ENCODE measurements at places on chromosomes 13 and 19. TPM values are rescaled to one million over a fixed set of nuclear protein-coding genes. Genes with fewer than 3 reads are reported as not detected.
A peak's percentile ranks its signal among the peaks of the same experiment; 100 is the strongest.

- DNase-seq, result peak; percentile 70
Measured at GRCh38 chr19:40598121-40598917, 2.9 kb upstream of the LTBP4 start.

DNA sequence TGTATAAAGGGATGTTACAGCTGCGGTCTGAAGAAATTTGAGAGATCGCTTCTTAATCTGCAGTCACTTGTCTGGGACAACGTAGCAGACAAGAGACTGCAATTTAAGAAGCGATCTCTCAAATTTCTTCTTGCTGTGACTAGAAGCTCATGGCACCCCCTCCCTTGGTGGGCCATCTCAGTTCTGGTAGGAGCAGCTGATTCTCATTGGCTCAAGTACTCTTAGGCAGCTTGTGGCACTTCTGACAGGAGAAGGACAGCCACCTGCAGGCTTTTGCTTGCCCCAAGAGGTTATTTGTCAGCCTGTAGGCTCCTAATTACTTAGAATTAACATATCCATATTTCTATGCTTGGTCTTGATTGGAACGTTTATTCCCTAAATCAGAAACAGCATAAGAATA, 503.0 kb downstream of the DCT start:
- no peak for DNase-seq

- DNase-seq, result no peak
Measured at GRCh38 chr19:31715249-31715945, 366.2 kb upstream of the TSHZ3 start.

The SRRM5 gene
- not detected for total RNA-seq
